WERI-Rb-1 (cell line): ENCODE measurements at places on chromosomes 6 and 20.
A peak's percentile ranks its signal among the peaks of the same experiment; 100 is the strongest.

DNA sequence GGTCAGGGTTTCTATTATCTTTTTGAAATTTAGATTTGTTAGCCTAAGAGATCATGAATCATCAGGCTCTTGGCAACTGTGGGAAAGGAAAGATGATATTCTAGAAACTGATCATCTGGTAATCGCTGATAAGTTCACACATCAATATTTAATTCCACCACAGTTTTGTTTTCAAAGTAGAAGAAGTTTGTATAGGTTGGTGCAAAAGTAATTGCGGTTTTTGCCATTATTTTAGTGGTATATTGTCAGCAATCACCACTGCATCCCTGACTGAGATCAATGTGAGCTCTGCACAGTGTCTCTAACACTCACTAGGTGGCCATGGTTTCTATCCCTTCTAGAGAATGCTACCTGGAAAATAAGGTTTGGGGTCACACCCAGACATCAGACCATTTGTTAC is 17.0 kb upstream of the PXDC1 start:
- DNase-seq: no peak

DNA sequence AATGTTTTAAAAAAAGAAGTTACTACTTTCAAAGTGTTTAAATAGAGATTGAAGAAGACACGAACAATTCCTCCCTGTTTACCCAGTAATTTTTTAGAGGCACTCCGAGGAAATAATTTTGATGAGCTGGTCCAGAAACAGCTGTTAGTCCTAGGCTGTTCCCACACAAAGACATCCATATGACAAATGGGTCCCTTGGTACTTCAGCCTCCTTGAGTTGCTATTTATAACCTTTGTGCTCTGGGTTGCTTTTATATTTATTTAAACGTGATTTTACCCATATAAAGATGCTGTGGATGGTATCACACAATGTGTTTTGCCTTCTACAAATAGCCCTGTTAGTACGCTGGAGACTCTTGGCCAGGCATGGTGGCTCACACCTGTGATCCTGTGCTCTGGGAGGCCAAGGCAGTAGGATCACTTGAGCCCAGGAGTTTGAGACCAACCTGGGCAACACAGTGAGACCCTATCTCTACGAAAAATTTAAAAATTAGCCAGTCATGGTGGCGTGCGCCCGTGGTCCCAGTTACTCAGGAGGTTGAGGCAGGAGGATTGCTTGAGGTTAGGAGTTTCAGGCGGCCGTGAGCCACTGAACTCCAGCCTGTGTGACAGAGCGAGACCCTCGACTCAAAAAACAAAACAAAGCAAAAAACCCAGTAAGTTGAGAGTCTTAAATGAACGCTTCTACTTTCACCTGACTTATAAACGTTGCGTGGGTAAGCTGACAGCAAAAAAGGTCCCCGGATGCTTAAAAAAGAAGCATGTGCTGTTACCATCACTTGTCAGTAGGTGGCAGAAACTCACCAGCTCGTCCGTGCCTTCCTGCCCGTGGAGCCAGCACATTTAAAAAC is 56.9 kb upstream of the ARMH2 start:
- peak; percentile 71 for DNase-seq

DNA sequence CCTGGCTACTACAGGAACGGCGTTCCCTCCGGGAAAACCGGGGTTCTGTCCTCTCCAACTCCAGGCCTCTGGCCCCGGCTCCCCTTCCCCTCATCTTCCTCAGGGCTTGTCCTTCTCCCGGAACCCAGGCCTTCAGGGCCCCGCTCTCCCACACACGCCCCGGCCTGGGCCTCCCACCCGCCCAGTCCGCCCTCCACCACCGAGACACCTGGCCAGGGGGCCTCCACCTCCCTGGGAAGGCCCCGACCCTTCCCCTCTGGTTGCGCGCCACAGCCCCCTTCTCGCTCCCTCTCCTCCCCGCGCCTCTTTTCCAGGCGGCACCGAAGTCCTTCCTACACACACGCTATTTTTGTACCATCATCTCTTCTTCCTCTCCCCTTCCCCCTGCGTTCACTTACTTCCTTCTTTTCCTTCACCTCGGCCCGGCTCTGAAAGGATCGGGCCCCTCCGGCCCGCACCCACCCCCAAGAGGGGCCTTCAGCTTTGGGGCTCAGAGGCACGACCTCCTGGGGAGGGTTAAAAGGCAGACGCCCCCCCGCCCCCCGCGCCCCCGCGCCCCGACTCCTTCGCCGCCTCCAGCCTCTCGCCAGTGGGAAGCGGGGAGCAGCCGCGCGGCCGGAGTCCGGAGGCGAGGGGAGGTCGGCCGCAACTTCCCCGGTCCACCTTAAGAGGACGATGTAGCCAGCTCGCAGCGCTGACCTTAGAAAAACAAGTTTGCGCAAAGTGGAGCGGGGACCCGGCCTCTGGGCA is 1.3 kb upstream of the SIRPA start:
- no peak for DNase-seq

- no peak for DNase-seq
Measured at GRCh38 chr20:34088305-34089174, 23.5 kb downstream of the EIF2S2 start.

- no peak for DNase-seq
Measured at GRCh38 chr6:23910420-23910819, 215.6 kb upstream of the NRSN1 start.

DNA sequence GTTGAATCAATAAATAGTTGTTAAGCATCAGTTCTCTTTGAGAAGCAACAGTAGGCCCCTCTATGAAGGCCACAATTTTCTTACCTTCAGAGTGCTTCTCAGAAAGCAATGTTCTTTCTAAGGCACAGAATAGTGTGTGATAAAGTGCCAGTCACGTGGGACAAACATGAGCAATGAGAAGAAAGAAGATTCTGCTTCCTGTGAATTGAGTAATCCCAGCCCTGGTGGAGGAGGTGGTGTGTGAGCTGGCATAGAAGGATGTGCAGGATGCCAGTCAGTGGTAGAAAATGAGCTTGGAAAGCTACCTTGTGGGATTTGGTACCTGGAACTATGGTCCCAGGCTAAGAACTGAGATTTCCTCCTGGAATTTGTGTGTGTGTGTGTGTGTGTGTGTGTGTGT is 21.7 kb downstream of the KIZ start:
- no peak for DNase-seq

DNA sequence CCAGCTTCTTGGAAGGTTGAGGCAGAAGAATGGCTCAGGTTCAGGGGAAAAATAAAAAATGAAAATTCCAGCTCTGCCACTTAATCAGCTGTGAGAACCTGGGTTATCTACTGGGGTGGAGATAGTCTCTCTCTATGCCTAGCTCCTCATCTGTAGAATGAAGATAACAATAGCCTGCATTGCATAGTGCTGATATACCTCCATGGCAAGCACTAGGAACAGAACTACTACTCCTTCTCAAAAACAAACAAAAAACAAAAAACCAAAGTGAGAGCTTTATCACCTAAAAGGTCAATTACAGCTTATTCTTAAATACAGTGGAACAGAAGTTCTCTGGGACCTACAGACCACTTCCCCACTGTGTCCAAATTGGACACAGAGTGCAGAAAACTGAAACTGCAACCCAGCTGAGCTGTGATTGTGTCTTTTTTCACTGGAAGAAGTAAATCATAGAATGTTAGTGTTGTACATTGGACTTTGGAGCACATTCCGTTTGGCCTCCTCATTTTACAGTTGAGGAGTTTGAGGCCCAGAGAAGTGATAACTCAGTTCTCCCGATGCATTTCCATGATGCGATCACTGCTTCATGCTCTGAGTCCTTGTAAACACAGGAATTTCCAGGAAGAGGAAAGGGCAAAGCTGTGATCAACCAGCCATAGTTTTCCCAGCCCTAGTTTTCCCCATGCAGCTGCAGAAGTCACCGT is 23.3 kb downstream of the MTFR2 start:
- DNase-seq: no peak

GRCh38 chr20:49276961-49277785 is 684 bp downstream of the ZNFX1 start:
- DNase-seq: no peak

DNA sequence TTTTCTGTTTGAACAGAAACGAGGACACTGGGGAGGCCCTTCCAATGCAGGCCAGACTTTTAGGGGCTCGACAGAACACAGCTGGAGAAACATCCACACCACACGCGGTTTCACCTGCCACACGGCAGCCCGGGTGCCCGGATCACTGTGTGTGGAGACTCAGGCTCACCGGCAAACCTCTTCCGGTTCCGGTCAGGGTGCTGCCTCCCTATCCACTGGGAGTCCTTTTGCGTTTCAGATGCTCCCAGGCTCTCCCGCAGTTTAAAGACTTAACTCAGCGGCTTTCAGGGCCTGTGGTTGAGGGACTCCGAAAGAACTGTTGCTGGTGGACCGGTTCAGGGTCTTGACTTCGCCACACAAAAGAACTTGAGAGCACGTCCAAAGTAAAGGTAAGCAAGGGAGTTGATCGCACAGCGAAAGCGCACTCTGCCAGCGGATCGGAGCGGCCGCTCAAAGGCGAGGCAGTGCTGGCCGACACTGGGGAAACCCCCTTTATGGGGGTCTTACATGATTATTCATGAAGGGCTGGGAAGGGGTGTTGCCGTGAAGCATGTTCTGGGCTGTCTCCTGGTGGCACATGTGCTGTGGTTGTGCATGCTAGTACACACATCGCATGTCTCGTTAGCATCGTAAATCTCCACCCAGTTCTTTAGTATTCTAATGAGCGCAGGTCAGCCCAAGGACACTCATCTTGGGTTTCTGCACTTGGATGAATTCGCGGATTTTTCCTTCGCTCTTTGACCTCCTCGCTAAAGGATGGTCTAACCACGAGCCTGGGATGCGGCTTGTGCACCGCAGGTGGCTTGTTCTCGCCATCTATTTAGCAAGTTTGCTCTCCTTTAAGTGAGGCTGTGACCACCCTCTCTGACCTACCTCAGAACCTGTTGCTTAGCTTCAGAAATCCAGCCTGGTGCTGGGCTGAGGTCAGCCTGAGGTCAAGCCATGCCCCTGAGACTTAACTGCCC is 180.3 kb downstream of the CDH26 start:
- DNase-seq: no peak

DNA sequence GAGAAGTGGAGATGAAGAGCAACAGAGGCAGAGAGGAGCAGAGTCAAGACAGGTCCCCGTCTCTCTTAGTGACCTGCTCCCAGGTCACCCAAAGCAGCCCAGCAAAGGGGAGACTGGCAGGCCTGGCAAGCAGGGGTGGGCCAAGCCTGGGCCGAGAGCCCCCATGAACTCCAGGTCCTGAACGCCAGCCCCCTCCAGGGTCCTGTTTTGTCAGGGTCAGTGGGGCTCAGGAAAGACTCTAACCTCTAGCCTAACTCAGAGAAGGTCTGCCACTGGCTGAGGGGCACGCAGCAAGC is 1.2 kb downstream of the NECAB3 start:
- no peak for DNase-seq

GRCh38 chr20:49054056-49054643 is 8.0 kb downstream of the CSE1L start:
- no peak for DNase-seq

DNA sequence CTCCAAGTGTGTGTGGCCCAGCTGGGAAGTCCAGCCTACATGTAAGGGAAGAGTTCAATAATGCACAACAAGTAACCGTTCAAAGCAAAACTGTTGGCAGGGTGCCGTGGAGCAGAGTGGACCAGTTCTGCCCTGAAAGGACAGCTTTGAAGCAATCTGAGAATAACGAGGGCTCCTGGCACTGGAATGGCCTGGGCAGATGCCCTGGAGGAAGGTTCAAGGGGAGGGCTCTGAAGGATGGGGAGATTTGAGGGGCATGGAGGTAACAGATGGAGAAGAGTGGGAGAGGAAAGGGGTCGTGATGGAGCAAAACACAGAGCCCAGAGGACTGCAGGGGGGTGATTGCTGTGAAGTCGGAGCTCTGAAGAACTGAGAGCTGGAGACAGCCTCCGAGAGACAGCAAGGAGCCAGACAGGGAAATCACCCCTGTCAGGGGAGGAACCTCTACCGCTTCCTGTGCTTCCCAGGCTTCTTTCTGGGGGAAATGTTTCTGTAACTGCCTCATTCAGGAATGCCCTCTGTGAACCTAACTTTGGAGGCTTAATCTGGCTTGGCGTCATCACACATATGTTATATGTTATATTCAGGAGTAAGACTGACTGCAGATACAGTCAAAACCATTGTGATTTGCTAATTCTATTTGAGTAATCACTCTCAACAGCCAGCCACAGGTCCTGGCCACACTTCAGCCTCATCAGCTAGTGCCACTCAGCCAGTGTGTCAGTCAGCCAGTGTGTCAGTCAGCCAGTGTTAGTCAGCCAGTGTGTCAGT is 41.2 kb downstream of the ZC3H12D start:
- DNase-seq: no peak

DNA sequence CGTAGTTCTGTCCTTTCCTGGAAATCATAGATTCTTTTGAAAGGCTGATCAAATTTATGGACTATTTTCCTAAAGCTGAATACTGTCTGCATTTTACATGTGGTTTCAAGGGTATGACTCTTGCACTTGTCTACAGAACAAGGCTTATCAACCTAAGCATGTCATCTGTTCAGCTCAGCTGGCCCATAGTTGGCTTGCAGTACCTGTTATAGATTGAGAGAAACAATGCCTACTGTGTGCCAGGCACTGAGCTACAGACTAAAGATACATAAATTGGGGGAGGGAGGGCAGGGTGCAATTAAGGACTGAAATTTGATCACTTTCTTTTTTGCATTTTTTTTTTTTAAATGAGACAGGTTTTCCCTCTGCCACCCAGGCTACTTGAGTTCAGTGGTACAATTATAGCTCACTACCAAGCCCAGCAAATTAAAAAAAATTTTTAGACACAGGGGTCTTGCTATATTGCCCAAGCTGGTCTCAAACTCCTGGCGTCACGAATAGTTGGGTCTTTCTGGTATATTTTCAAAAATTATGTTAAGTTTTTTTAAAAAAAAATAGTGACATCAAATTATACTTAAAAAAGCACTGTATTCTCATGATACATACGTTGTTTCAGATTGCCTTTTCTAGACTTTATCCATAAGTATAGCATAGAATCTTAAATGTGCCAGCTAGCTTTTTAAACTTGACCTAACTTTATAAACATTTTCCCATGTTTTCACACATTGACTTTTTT is 52.2 kb downstream of the RREB1 start:
- DNase-seq: no peak

- no peak for DNase-seq
Measured at GRCh38 chr6:161003336-161003735, 11.8 kb downstream of the MAP3K4 start.

GRCh38 chr6:131745476-131745875 is 34.7 kb upstream of the CTAGE9 start:
- DNase-seq: no peak

DNA sequence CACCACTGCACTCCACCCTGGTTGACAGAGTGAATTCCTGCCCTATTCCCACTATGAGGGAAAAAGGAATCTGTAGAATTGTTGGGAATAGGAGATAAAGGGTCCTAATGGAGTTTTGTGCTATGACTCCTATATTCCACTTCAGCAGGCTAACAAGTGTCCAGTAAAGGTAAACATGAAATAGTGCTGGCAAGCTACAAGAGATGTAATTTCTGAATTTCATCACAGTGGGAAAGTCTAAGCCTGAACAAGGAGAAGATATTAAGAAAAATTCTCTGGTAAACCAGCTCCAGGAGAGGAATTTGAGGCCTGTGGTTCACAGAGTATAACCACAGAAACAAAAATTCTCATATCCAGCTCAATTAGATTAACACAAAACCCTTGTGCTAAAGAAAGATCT is 10.3 kb upstream of the C6orf58 start:
- no peak for DNase-seq

GRCh38 chr6:26104457-26105108 is 17.4 kb downstream of the HFE start:
- DNase-seq: peak; percentile 24

GRCh38 chr6:28488916-28489365 is 26.7 kb downstream of the GPX6 start:
- no peak for DNase-seq
